ENCODE measurements at places on chromosomes 6 and 20. TPM values are rescaled to one million over a fixed set of nuclear protein-coding genes. Genes with fewer than 3 reads are reported as not detected.

DNA sequence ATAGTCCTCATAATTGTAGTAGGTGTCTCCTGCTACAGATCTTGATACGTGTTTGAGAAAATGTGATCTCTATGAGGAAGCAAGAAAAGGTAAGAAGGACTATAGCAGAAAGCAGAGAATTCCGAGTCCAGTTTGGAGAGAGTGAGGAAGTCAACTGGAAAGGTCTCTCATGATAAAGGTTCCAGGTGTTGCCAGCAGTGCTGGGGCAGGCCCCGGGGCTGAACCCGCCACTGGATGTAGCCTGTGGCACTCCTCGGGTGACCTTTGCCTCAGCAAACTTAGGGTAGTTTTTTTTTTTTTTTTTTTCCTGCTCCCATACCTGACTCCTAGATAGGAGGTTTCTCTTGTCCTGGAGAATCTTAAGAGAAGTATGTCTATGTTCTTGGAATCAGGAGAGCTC, 62.8 kb downstream of the FAM120B start:
- DNase-seq = no peak

GRCh38 chr20:52290569-52290968, 99.0 kb upstream of the ZFP64 start:
- DNase-seq = no peak

- DNase-seq = no peak
Measured at GRCh38 chr20:9467995-9468394, 46.4 kb upstream of the LAMP5 start.

- DNase-seq = no peak
Measured at GRCh38 chr6:35674594-35674993, 14.1 kb downstream of the FKBP5 start.

GRCh38 chr6:151475653-151476523, 17.9 kb upstream of the CCDC170 start:
- peak; percentile 19 for DNase-seq

RING1 gene
- 37.0 TPM for total RNA-seq

DNA sequence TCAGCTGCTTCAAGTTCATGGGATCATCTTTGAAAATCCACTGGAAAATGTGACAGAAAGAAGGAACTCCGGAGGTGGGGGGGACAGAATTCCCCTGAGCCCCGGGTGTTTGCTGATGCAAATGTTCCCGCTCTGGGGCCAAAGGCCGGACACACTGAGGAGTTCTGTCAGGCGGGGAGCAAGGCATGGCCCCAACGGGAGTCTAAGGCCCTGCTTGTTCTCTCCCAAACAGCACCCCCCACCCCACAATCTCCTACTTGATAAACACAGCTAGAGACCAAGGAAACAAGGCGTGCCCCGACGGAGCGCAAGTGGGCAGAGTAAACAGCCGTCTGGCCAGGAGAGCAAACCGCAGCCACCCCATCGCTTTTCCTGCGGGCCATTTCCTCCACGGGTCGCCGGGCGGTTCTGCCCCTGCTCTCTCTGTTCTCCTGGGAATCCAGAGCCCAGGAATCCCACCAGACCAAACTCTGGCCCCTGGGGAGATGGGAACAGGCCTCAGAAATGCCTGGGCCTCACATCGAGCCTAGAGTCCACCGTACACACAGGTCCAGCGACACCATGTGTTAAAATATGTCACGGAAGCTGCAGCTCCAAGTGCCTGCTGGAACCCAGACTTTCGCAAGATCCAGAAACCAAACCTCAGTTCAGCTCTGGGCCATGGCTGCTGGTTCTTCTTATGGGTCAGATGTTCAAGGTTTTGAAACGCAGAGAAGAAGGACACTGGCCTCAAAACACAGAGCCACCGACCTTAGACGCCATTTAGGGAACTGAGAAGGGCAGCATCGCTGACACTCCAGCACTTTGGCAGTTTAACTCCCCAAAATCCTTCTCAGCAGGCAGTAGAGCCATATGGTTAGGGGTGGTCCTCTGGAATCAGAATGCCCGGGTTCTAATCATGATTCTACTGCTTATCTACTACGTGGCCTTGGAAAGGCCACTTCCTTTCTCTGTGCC, 104.2 kb downstream of the PREX1 start:
- DNase-seq = no peak

DNA sequence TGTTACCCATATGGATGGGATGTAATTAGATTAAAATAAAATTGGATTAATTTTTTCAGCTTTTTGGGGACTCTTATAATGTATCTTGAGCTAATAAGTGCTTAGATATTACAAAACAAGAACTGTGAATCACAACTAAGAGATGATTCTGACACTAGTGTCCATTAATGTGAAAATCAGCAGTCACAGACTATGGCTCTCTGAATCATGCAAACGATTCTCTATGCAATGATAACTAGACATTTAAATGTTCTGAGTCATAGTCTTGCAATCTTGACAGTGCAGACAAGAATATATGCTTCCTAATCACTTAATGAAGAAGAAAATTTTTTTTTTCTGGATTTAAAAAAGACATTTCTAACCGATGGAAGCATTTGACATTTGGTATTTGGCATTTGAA, 82.2 kb upstream of the OPRM1 start:
- DNase-seq = peak; percentile 30

DNA sequence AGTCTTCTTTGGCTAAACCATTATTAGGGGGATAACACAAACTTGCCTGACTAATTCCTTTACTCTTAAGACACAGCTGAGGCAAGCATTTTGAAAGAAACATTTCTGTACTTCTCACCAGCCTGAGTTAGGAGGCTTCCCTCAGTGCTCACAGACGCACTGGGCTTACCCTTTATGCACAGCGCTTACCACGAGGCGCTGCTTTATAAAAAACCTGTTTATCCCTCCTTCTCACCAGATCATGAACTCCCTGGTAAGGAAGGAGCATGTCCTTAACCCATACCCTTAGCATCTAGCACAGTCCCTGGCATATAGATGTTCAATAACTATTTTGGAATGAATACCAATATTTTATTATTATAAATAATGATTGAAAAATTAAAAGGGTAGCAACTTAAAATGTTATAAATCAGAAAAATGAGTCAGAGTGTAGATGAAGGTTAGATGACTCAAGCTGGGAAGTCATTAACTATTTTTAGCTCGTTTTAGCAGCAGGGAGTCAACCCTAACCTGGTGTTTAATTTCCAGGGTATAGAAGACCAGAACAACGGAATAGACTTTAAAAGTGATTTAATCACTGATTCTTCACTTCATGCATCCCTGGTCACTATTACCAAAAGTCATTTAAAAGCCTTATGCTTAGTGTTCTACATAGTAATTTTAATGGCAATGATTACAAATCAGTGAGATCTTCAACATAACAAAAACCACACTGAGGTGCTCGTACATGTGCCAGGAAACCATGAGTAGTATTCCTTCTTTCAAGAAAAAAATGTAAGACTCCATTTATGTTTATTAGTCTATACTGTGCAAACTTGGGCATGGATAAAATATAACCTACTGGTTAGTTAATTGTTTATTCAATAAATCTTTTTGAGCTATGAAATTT, 4.1 kb upstream of the TPD52L1 start:
- peak; percentile 71 for DNase-seq

- no peak for DNase-seq
Measured at GRCh38 chr20:24089576-24089975, 101.0 kb upstream of the GGTLC1 start.

NMBR gene
- total RNA-seq = not detected

RAET1E gene
- total RNA-seq = 11.3 TPM

GRCh38 chr20:57350081-57350710, 859 bp upstream of the RAE1 start:
- DNase-seq = no peak

DNA sequence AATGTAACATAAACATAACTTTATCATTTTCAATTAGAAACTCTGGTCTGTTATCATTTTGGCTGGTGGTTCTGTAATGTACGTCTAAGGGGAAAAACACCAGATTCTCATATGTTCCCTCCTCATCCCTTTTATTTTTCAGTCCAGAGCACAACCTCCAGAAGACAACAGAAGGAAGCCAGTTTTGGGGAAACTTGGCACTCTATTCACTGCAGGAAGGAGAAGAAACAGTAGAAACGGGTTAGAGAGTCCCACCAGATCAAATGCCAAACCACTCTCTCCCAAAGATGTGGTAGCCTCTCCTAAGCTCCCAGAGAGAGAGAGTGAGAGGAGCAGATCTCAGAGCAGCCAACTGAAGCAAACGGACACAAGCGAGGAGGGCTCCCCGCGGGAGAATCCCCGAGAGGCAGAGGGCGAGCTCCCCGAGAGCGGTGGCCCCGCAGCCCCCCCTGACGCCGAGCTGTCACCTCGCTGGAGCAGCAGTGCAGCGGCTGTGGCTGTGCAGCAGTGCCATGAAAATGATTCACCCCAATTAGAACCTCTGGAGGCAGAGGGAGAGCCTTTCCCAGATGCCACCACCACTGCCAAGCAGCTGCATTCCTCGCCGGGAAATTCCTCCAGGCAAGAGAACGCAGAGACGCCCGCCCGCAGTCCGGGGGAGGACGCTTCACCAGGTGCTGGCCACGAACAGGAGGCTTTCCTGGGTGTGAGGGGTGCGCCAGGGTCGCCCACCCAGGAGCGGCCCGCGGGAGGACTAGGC, 117.8 kb downstream of the RTN4IP1 start:
- DNase-seq = peak; percentile 71

DNA sequence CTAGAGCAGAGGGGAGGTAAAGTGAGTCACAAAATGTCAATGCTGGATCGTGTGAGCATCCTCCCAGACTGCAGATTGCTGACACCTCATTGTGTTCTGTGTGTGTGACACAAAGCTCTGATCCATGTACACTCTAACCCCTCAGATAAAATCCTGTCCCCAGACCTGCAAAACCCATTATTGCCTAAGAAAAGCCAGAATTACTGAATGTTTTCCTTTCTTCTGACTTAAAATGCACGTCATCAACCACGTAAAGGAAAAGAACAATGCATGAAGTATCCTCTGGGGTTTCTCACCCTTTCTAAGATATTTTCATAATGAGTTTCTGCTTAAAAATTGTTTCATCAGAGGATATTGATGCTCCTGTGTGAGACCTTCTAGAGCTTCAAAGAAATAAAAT, 218.0 kb upstream of the PREP start:
- DNase-seq = peak; percentile 56

- no peak for DNase-seq
Measured at GRCh38 chr6:119540417-119540816, 190.9 kb upstream of the MAN1A1 start.

COX4I2 gene
- not detected for total RNA-seq

- DNase-seq = no peak
Measured at GRCh38 chr6:134146268-134147033, 94.0 kb upstream of the SLC2A12 start.

DNA sequence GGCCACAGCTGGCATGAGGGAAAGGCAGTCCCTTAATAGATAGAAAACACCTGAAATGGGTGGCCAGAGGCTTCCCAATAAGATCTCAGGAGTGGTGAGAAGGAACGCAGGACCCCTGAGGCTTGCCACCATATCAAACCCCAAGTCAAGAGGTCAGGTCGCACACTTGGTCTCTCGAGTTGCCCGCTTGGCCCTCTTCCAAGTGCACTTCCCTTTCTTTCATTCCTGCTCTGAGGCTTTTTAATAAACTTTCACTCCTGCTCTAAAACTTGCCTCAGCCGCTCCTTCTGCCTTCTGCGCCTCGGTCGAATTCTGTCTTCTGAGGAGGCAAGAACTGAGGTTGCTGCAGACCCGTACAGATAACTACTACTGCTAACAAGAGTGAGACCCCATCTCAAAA, 64.2 kb downstream of the SLC2A10 start:
- no peak for DNase-seq

DNA sequence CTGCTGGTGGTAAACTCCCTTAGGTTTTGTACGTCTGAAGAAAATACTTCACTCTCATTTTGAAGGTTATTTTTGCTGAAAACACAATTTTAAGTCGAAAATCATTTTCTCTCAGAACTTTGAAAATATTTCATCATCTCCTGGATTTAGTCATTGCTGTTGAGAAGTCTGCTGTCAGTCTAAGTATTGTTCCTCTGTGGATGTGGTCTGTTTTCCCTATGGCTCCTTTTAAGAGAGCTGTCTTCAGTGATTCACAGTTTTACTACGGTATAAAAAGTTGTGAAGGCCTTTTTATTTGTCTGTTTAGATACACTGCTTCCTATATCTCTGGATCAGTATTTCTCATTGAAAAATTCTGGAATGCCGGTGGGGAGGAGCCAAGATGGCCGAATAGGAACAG, 159.3 kb downstream of the GJA10 start:
- no peak for DNase-seq

- DNase-seq = no peak
Measured at GRCh38 chr6:35288834-35289233, 8.8 kb upstream of the DEF6 start.

MUCL3 gene
- not detected for total RNA-seq

GRCh38 chr6:27161946-27162603, 85.4 kb upstream of the PRSS16 start:
- DNase-seq = peak; percentile 79

MYLK2 gene
- total RNA-seq = 1.0 TPM

FAXC gene
- total RNA-seq = 5.9 TPM

GRCh38 chr6:53139841-53140413, 8.7 kb downstream of the GCM1 start:
- no peak for DNase-seq

- DNase-seq = no peak
Measured at GRCh38 chr6:33974471-33974870, 170.7 kb upstream of the MLN start.
